Left lung (tissue), 14 donors: ENCODE measurements at places on chromosomes 3 and 15.

GRCh38 chr15:96627031-96627568 lies 296.6 kb downstream of the NR2F2 start:
- DNase-seq = no peak
- no peaks in the 10 kb centered on the region for H3K4me1 ChIP-seq
- no peak overlapping the region for H3K4me3 ChIP-seq
- no peaks in the 10 kb centered on the region for H3K27me3 ChIP-seq
- H3K36me3 ChIP-seq = no peaks in the 10 kb centered on the region
- no peak overlapping the region for H3K27ac ChIP-seq

DNA sequence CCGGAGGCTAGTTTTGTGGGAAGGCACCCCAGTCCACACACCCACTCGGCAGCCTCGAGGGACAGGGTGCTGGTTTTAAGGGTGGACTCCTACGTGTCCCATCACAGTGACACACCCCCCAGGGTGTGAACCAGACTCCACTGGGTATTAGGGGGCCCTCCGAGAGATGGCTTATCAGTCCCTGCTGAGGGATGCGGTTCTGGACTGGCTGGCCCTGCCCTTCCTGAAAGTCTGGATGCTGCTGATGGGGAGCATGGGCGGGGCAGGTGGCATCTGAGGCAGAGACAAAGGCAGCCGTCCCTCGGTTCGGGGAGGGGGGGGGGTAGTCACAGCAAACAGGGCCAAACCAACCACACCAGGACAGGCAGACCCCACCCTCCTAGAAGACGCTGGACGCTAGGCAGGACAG lies 939 bp upstream of the ULK3 start:
- H3K36me3 ChIP-seq = peaks cover 66% of the 10 kb centered on the region
- H3K27me3 ChIP-seq = no peaks in the 10 kb centered on the region

- no peaks in the 10 kb centered on the region for H3K27me3 ChIP-seq
- H3K4me1 ChIP-seq = no peaks in the 10 kb centered on the region
- no peak overlapping the region for H3K27ac ChIP-seq
These were observed 19.8 kb upstream of the LYSMD4 start for GRCh38 chr15:99753066-99753465.

- H3K4me1 ChIP-seq = no peaks in the 10 kb centered on the region
- no peak for DNase-seq
- no peaks in the 10 kb centered on the region for H3K27me3 ChIP-seq
- no peak overlapping the region for H3K27ac ChIP-seq
- H3K36me3 ChIP-seq = no peaks in the 10 kb centered on the region
- H3K4me3 ChIP-seq = no peak overlapping the region
These were observed 1121.4 kb upstream of the ALCAM start for GRCh38 chr3:104245261-104245660.

DNA sequence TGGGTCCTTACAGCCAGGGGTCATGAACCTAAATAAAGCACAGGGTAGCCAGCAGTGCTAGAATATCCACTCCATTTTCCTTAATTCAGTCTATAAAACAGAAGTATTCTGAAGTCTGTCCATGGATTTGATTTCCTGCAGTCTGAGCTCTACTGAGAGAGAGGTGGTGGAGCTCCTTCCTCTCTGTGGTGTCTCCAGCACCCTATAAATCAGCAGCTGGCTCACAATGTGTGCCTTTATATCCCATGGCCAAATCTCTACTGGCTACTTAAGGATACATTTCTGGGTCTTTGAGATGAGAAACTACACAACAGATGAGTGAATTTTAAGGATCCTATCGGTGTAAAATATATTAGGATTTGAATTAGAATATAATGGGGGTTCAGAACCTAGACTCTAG lies 339.9 kb upstream of the RBMS3 start:
- DNase-seq = no peak
- no peak overlapping the region for H3K4me3 ChIP-seq
- no peak overlapping the region for H3K27ac ChIP-seq
- no peaks in the 10 kb centered on the region for H3K4me1 ChIP-seq
- no peaks in the 10 kb centered on the region for H3K27me3 ChIP-seq
- H3K36me3 ChIP-seq = no peaks in the 10 kb centered on the region

GRCh38 chr3:43236008-43236407 lies 50.3 kb upstream of the SNRK start:
- DNase-seq = no peak
- H3K4me1 ChIP-seq = no peaks in the 10 kb centered on the region
- no peaks in the 10 kb centered on the region for H3K27me3 ChIP-seq
- H3K4me3 ChIP-seq = no peak overlapping the region
- no peaks in the 10 kb centered on the region for H3K36me3 ChIP-seq
